Effector CD4-positive, alpha-beta T cell (primary cell): ENCODE measurements at places on chromosomes 7 and 10.

- DNase-seq: no peak
These were observed 63.1 kb upstream of the LRRTM3 start for GRCh38 chr10:66862687-66863258.

GRCh38 chr10:106175760-106176377 is 988.6 kb downstream of the SORCS1 start:
- DNase-seq: no peak

- DNase-seq: no peak
These were observed 156.6 kb upstream of the SEMA3D start for GRCh38 chr7:85343484-85343883.

- DNase-seq: no peak
These were observed 25.4 kb downstream of the KNDC1 start for GRCh38 chr10:133185421-133185820.

GRCh38 chr10:75018251-75018650 is 93.2 kb upstream of the SAMD8 start:
- no peak for DNase-seq

- no peak for DNase-seq
These were observed 26.2 kb downstream of the CUL2 start for GRCh38 chr10:35063837-35064454.

GRCh38 chr10:100103581-100103980 is 21.9 kb upstream of the CPN1 start:
- no peak for DNase-seq
